ENCODE measurements at places on chromosomes 5 and 9.

DNA sequence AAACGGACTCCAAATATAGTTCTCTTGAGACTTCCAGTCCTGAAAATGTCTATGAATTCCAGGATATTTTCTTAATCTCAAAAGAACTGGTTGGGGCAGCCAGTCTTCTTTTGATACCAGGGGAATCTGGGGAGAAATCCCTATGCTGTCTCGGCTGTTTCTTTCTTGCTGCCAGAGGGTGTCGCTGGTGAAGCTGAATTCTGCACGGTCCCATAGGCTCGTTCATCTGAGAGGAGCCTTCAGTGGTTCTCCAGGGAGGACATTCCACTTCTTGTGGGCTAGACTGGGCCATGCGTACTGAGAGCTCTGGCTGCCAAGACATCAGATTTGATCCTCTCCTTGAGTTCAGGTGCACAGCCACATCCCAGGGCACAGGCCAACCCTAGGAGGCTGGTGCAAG, 155.0 kb upstream of the CLINT1 start:
- H3K36me3 ChIP-seq = no peaks in the 10 kb centered on the region
- H3K4me3 ChIP-seq = no peak overlapping the region
- H3K27ac ChIP-seq = no peak overlapping the region
- DNase-seq = no peak
- H3K27me3 ChIP-seq = no peaks in the 10 kb centered on the region

DNA sequence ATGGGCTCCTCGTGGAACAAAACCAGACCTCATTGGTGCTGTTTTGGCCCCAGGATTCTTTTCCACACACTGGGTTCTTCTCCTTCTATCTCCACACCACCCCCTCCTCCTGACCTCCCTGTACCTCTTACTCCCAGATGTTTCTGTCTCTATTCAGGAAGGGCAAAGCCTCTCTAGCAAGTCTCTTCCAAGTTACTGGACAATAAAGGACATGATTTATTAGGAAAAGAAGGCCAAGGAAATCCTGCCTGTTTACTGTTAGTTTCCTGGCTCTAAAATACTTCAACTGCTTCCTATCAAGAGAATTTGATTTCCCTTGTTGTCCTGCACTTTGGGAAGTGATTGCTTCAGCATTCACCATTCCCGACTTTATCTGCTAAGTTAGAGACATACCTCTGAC, 262.0 kb downstream of the SAXO1 start:
- H3K27me3 ChIP-seq = no peaks in the 10 kb centered on the region
- no peaks in the 10 kb centered on the region for H3K4me1 ChIP-seq
- no peak overlapping the region for H3K4me3 ChIP-seq
- no peak for DNase-seq
- H3K27ac ChIP-seq = no peak overlapping the region

DNA sequence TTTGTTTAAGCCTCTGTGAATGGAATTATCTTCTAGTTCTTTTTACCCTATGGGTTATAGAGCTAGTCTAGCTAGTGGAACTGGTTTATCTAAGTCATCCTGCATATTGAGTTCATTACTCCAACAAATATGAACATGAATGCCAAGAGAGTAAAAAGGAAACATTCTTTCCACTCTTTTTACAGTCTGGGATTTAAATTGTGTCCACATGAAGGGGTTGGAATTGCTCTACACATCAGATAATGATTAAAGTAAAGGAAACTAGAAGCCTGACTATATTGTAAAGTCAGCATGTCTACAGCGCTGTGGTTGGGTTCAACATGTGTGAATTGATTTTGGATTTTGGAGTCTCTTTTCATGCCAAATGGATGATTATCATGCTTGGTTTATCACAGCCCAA, 173.1 kb downstream of the CCDC171 start:
- H3K36me3 ChIP-seq = no peaks in the 10 kb centered on the region
- H3K4me1 ChIP-seq = no peaks in the 10 kb centered on the region
- H3K4me3 ChIP-seq = no peak overlapping the region
- no peak overlapping the region for H3K27ac ChIP-seq
- H3K27me3 ChIP-seq = no peaks in the 10 kb centered on the region

DNA sequence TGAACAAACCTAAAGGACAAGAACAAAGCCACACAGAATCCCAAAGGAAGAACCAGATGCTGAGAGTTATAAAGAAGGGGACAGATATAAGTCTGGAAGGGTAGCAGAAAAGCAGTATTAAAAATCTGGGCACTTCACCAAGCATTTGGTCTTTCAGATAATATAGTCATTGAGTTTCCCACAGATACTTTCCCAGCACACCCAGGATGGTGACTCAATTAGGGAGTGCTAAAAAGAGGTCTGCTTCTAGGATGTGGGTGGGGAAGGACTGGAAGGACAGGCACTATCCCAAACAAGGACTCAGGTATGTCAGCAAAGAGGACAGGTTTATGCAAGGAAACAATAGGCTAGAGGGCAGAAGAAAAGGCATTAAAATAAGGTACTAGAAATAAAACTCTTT, 59.3 kb downstream of the DIAPH1 start:
- no peak for DNase-seq
- peaks cover 6% of the 10 kb centered on the region for H3K36me3 ChIP-seq
- no peaks in the 10 kb centered on the region for H3K27me3 ChIP-seq

DNA sequence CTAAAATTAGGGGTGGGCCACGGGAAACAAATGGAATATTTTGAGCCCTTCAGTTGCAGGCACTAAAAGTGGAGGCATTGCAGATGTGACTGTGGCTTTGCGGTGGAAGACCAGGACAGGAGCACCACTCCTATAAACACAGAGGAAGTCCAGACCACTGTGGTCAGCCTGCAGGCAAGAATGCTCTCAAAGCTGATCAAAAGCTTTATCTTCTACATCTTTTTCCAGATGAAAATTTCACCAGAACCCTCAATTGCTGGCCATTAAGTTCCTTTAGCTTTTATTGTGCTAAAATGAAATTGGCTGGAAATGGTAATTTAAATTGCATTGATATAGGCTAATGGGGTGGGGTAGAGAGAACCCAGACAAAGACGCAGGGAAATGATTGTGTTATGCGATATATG, 208.8 kb downstream of the ERCC6L2 start:
- H3K4me1 ChIP-seq = no peaks in the 10 kb centered on the region
- H3K27ac ChIP-seq = no peak overlapping the region
- no peak for DNase-seq
- H3K36me3 ChIP-seq = no peaks in the 10 kb centered on the region
- H3K4me3 ChIP-seq = no peak overlapping the region
- no peaks in the 10 kb centered on the region for H3K27me3 ChIP-seq

DNA sequence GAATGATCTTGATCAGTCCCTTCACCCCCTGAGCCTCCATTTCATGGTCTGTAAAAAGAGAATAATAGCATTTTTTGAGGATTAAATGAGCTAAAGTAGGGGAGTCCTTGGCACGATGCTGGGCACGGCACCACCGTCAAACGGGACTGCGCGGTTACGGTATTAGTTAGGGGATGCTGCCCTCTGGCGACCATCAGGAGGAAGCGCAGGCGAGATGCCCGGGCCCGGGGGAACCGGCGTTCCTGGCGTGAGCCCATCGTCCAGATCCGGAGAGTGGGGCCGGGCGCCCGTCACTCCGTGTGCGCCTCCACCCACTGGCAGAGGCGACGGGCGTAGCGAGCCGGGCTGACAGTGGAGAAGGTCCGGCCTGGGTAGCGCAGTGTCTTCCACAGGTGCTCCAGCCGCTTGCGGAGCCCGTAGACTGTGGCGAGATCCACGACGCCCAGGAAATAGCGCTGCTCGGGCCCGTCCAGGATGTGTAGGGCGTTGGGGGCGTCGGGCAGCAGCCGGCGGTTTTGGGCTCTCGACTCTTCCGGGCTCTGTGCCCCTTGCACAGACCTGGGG, 4.8 kb upstream of the ST6GALNAC4 start:
- DNase-seq = no peak
- H3K4me3 ChIP-seq = peak overlapping the region; percentile 35
- no peaks in the 10 kb centered on the region for H3K36me3 ChIP-seq
- peaks cover 45% of the 10 kb centered on the region for H3K4me1 ChIP-seq

DNA sequence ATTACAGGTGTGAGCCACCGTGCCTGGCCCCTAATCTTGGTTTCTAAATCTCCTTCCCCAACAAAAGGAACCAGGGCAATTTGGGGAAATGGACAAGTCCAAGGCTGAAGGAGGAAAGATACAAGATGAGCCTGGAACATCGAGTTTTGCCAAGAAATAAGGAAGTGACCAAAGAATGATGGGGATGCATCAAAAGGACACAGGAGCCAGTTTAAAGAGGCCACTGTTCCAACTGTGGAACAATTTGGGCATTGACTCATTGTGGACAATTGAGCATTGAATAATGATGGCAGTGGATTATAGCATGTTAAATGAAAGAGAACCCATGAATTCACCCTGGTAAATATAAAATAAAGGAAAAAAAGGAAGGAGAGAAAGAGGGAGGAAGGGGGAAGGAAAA, 47.5 kb downstream of the DUSP1 start:
- H3K27ac ChIP-seq = no peak overlapping the region
- H3K4me3 ChIP-seq = no peak overlapping the region
- H3K36me3 ChIP-seq = no peaks in the 10 kb centered on the region

DNA sequence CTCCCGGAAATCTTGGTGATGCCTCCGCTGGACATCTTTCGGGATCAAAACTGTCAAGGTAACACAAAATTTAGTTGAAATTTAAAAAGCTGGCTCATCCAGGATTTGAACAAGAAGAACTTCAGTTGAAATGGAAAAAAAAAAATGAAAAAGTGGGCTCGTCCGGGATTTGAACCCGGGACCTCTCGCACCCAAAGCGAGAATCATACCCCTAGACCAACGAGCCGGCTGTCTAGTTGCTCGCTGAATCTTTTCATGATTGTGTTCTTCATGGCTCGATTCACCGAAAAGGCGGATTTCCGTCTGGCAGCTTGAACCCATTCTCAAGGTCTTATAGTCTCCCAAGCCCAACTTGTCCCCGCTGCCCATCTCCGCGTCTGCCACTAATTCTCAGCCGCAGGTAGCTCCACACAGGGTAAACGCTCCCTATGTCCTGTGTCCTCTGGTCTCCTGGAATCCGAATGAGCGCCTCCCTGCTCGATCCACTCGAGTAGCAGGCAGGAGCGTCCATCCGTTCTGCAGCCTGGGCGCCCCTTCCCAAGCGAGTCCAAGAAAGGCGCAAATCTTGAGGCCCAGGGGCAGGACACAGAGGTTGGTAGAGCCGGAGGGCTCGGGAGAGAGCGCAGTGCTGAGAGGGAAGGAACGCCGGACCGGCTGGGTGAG, 16.2 kb downstream of the TRIM7 start:
- H3K27ac ChIP-seq = peak overlapping the region; percentile 93
- peak overlapping the region; percentile 86 for H3K4me3 ChIP-seq
- no peaks in the 10 kb centered on the region for H3K36me3 ChIP-seq
- H3K27me3 ChIP-seq = no peaks in the 10 kb centered on the region

- no peaks in the 10 kb centered on the region for H3K36me3 ChIP-seq
- DNase-seq = no peak
- no peak overlapping the region for H3K4me3 ChIP-seq
- H3K4me1 ChIP-seq = peaks cover 6% of the 10 kb centered on the region
Measured at GRCh38 chr5:14178091-14178490, 34.9 kb downstream of the TRIO start.

GRCh38 chr5:14503017-14503680, 78.4 kb upstream of the OTULINL start:
- no peak overlapping the region for H3K4me3 ChIP-seq
- H3K4me1 ChIP-seq = no peaks in the 10 kb centered on the region
- H3K36me3 ChIP-seq = no peaks in the 10 kb centered on the region
- no peaks in the 10 kb centered on the region for H3K27me3 ChIP-seq

GRCh38 chr5:43685252-43685950, 82.4 kb downstream of the NNT start:
- no peaks in the 10 kb centered on the region for H3K36me3 ChIP-seq
- H3K27ac ChIP-seq = no peak overlapping the region
- no peak for DNase-seq
- H3K4me1 ChIP-seq = peaks cover 19% of the 10 kb centered on the region
- H3K27me3 ChIP-seq = no peaks in the 10 kb centered on the region

DNA sequence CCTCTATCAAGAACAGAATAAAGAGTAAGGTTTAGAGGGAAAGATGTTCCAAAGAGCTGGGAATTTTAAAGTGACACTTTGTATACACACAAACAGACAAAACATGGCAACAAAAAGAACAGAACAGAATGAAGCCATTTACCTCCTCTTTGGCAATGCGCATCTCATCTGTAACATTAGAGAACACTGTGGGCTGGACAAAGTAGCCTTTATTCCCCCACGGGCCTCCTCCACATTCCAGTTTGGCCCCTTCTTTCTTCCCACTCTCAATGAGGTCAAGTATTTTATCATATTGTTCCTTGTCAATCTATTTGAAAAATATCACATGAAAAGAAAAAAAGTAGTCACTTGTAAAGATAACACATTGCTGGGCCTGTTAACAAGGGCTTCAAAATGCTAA, 41.0 kb downstream of the ALDH1A1 start:
- no peaks in the 10 kb centered on the region for H3K36me3 ChIP-seq
- no peak overlapping the region for H3K27ac ChIP-seq
- no peak for DNase-seq
- no peaks in the 10 kb centered on the region for H3K27me3 ChIP-seq
- H3K4me1 ChIP-seq = no peaks in the 10 kb centered on the region

DNA sequence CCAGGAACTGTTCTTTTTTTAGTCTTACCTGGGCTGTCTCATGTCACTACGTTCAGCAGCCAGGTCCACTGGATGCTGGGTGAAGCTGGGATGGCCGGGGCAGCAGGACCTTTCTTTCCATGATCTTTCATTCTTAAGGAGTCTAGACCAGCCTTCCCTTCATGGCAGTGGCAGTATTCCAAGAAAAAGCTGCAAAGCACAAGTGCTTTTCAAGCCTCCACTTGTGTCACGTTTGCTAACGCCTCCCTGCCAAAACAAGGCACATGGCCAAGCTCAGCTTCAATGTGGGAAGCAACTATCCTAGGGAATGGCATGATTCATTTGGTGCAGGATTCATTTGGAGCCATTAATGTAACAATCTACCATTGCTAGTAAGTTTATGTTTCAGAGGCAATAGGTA, 94.8 kb downstream of the RCL1 start:
- peaks cover 16% of the 10 kb centered on the region for H3K4me1 ChIP-seq
- H3K27ac ChIP-seq = no peak overlapping the region
- DNase-seq = no peak

- DNase-seq = no peak
- no peak overlapping the region for H3K27ac ChIP-seq
- no peaks in the 10 kb centered on the region for H3K4me1 ChIP-seq
- H3K4me3 ChIP-seq = no peak overlapping the region
Measured at GRCh38 chr5:3186736-3187405, 408.8 kb upstream of the IRX1 start.

GRCh38 chr5:69024241-69024651, 69.6 kb upstream of the SLC30A5 start:
- no peaks in the 10 kb centered on the region for H3K4me1 ChIP-seq
- H3K4me3 ChIP-seq = no peak overlapping the region
- no peak for DNase-seq
- no peaks in the 10 kb centered on the region for H3K27me3 ChIP-seq

DNA sequence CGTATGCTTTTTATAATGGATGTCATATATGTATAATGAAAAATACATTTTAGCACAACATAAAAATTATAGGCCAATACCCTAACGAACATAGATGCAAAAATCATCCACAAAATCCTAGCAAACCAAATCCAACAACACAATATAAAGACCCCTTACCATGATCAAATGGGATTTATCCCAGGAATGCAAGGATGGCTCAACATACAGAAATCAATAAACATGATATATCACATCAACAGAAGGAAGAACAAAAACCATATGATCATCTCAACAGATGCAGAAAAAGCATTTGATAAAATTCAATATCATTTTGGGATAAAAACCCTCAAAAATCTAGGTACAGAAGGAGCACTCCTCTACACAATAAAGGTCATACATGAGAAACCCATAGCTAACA, 27.7 kb downstream of the VAV2 start:
- H3K27ac ChIP-seq = no peak overlapping the region
- H3K27me3 ChIP-seq = no peaks in the 10 kb centered on the region
- no peak overlapping the region for H3K4me3 ChIP-seq
- no peaks in the 10 kb centered on the region for H3K36me3 ChIP-seq
- DNase-seq = no peak
- peaks cover 17% of the 10 kb centered on the region for H3K4me1 ChIP-seq

Data from vagina (tissue), 2 donors.